Psoas muscle (tissue), 8 donors: ENCODE measurements at places on chromosomes 12 and 14. TPM values are rescaled to one million over a fixed set of nuclear protein-coding genes. Genes with fewer than 3 reads are reported as not detected.

DNA sequence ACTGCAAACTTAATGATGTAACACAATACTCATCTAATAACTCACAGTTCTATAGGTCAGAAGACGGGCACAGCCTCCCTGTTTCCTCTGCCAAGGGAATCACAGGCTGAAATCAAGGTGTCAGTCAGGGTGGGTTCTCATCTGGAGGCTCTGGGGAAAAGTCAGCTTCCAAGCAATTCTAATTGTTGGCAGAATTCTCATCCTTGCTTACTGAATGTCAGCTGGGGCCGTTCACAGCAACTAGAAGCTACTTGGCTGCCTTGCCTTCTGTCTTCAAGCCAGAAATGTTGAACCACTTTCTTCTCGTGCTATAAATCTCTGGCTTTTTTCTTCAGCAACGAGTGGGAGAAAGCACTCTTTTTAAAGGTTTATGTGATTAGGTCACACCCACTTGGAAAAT lies 80.1 kb upstream of the PDZRN4 start:
- DNase-seq: no peak

GRCh38 chr14:50615552-50615951 lies 52.6 kb downstream of the SAV1 start:
- no peak for DNase-seq

DNA sequence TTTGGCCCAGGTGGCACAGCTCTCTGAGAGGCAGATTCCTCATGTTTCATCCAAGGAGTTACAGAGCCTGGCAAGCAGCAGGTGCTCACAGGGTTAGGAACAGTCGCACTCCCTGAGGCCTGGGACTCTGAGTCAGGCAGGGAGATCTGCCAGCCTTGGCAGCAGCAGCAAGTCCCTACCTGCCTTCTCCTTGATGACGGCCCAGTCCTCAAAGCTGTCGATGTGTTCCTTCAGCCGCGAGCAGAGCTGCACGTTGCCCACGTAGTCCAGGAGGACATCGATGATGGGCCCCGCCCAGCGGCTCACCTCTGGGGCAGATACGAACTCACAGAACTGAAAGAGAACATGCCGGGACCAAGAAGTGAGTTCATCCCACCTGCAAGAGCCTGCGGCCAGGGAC lies 10.4 kb downstream of the FAM181A start:
- DNase-seq: peak; percentile 89

- DNase-seq: no peak
Observed at GRCh38 chr14:22819151-22819988, 4.1 kb upstream of the SLC7A7 start.

GRCh38 chr14:89855961-89856656 lies 98.4 kb downstream of the EFCAB11 start:
- DNase-seq: no peak

DNA sequence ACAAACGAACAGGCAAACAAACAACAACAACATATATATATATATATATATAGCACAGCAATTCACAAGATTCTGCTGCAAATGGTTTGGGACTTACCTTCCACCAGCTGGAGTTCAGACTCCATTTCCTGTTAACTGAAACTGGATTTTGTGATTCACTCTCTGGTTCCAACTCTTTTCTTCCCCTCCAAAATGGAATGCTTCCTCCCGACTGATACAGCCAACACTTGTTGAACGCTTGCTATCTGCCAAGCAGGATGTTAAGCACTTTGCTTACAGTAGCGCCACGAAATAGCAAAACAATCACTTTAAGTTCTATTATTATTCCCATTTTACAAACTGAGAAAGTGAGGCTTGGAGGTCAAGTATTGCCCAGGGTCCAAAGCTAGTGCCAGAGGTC lies 116.0 kb upstream of the TMEM132C start:
- no peak for DNase-seq

DNA sequence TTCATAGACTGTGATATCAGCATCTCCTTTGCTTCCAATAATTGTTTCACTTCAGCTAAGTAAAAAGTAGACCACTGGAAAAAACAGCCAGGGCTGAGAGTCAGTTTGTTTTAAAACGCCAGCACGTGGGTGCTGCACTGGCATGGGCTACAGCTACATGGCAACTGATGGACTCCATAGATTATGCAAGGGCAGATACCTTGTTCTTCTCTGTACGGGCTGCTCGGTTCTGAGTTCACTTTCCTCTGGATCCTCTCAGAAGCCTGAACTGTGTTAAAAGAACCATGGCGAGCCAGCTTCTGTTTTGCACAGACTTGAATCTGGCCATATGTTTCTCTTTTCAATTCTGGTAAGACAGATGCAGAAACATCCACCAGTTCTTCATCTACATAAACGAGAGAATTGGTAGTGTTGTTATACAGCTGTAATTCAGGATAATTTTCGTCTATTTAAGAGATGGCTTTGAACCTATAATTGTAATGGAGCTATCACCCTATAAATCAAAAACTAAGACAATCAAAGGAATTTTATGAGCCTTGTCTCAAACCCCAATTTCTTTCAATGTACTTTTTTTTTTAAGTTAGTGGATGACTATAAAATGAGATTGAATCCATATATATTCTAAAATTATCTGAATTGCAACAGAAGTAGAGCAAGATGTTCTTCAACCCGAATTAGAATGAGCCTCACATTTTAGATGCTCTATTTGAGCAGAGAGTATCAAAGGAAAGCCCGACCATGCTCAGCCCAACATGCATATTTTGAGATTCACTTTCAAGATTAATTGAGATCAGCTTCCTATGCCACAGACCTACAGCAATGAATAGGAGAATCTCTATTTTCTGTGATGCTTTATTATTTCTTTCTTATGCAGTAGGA lies 31.5 kb downstream of the E2F7 start:
- no peak for DNase-seq

DNA sequence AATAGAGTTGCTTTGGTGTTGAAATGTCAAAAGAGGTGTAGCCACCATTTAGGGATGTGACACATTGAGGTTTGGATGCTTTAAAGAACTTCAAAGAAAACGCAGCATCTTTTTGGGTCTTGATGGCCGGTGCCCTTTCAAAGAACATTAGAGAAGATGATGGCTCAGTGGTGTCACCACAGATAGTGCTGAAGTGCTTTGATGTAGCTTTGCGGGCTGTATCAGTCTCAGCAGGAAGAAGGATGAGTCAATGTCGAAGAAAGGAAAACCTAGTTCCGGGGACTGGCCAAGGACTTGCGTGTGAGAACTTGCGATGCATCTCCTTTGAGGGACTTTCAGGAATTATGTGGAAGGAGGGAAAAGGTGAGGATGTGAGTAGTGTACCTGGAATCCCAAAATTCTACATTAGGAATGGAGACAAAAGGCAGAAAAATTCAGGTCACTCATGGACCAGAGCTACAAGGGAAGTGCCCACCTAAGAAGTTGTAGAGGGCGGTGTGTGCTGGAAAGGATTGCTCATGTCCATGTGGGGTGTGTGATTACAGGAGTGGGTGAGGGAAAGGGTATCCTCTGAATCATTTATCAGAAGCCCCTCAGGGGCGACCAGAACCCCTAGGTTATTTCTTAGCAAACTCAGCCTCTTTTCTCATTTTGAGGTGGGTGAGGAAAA lies 39.7 kb upstream of the GZMB start:
- DNase-seq: no peak

DNA sequence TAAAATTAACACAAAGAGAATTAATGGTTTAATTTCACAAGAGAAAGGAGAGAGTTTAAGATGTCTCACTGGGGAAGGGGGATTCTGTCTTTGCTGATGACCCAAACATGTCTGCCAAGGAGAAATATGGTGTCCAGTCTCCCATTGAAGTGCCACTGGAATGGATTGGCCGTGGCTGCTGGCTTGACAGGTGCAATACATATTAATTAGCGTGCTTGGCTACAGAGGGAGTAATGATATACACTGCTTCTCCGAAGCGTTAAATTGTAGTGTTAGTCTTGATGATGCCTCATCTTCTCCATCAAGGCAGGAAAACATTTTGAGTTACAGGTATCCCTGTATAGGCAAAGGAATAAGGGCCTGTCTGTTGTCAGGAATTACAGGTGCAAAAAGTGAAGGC lies 393.4 kb upstream of the TMPO start:
- no peak for DNase-seq

DNA sequence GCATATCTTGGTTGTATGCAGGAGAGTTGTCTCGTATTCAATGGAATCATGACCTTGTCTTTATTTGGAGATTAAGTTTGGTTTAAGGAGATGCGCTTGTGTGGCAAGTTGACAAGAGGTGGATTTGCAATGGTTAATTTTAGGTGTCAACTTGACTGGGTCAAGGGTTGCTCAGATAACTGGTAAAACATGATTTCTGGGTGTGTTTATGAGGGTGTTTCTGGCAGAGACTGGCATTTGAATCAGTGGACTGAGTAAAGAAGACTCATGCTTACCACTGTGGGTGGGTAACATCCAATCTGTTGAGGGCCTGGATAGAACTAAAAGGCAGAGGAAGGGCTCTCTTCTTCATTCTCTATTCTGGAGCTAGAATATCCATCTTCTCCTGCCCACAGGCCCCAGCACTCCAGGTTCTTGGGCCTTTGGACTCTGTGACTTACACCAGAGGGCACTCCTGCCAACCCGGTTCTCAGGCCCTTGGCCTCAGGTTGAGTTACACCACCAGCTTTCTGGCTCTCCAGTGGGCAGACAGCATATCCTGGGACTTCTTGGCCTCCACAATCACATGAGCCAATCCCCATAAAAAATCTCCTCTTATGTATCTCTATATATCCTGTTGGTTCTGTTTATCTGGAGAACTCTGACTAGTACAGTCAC lies 141.5 kb upstream of the ARID2 start:
- DNase-seq: peak; percentile 14

DNA sequence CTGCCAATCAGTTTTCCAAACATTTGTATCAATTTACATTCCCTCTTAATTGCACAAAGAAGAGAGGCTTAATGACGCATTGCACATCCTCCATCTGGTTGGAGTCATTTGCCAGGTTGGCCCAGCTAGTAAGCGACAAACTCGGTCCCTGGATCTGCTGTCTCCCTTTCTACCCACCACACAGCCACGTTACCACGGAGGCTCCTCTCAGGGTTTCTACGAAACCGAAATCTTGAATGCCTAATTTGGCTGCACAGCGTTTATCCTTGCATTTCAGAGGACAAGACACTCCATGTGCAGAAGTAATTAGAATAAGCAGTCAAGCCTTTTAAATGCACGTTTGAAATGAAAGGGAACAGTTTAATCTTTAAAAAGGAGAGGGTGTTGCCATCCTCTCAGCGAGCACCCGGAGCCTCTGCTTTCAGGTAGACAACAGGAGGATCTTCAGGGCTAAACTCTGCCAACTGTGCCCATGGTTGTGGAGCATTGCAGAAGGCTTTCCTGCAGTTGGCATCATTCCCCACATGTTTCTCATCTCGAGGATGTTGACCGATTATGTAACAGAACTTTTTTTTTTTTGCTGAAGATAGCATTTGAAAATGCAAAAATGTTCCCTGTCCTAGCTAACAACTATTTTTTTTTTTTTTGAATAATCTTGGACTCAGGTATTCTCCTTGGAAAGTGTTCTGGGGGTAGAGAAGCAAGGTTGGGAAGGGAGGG lies 37.8 kb downstream of the SLC24A4 start:
- DNase-seq: no peak

The SLCO1B1 gene
- not detected for total RNA-seq

DNA sequence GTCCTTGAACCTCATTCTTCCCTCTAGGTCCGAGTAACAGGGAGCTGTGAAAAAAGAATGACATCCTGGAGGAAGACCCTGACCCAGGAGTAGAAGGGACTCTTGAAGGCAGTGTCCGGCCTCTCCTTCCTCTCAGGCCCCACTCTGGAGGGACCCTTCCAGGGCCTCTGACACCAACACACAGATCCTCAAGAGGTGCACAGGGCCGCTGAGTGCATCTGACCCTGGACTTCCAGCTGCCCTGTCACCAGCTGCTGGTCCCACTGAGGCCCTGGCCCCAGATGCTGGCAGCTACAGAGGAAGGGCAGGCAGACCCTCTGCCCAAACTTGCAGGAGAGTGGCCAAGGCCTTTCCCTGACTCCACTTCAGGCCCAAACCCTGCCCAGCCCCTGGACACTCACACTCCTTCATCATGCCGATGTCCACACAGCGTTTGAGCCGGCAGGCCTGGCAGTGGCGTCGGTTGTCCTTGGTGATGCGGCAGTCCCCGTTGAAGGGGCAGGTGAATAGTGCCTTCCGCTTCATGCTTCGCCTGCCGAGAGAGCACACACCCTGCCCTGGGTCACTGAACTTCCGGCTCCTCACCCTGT lies 40.1 kb downstream of the VDR start:
- no peak for DNase-seq

GRCh38 chr14:68516342-68516741 lies 276.5 kb downstream of the ZFP36L1 start:
- DNase-seq: no peak

DNA sequence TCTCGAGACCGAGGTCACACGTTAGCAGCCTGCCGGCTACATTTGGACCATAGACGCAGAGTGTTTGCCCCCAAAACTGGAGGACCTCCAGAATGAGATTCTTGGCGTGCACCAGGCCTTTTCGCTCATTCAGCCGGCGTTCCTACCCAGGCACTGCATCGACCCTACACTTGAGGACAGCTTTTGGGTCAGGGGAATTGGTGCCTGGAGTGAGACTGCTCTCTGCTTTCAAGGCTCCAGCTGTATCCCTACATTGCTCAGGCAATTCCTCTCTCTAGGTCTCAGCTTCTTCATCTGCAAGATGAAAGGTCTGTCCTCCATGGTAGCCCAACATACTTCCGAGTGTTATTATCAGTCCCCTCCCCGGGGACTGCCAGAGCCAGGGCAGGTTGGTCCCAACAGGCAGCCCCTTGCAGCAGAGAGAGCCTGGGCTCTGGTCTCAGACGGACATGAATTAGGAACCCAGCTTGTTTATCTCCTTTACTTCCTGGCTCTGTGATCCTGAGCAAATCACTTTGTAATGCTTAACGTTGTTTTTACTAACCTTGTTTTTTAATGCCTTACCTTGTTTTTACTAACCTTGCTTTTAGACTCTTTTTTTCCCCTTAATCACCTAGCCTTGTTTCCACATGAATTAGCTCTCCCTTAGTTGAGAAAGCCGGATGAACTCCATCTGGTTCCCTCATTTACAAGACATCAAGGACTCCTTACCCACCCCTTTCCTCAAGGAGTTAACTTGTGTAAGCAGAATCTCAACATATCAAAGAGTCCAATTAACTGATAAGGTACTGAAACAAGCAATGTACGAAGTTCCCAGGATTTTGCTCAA lies 892 bp downstream of the TCHP start:
- DNase-seq: no peak

- DNase-seq: no peak
Observed at GRCh38 chr14:35121026-35121886, 534 bp downstream of the PPP2R3C start.

- no peak for DNase-seq
Observed at GRCh38 chr12:104213952-104214351, 1.6 kb upstream of the TXNRD1 start.

GRCh38 chr14:88195676-88196075 lies 127.4 kb downstream of the KCNK10 start:
- DNase-seq: no peak

DNA sequence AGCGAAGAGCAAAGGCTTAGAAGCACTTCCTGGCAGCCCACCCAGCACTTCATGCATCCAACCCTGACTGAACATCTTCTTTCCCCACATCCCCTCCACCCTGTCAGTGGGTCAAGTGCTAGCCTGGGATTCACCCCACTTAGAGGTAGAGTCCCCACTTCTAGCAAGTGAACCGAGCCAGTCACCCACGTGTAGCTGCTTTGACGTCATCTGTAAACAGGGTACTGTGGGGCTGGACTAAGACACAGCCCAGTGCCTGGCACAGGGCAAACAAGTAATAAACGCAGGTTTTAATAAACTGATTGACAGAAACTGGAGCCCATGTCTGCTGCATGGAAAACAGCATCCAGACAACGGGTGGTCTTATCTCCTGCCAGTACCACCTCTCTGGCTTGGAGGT lies 61.7 kb downstream of the ITPK1 start:
- DNase-seq: no peak

GRCh38 chr14:102499401-102500157 lies 10.0 kb downstream of the ANKRD9 start:
- peak; percentile 84 for DNase-seq
